Thoracic aorta endothelial cell (primary cell): ENCODE measurements at places on chromosomes 2 and 18. TPM values are rescaled to one million over a fixed set of nuclear protein-coding genes. Genes with fewer than 3 reads are reported as not detected.

GALNT13 gene
- total RNA-seq: 0.27 and 4.2 TPM in 2 replicates

MBP gene
- total RNA-seq: 0.29 and 0.40 TPM in 2 replicates

EFR3B gene
- total RNA-seq: 0.13 and 0.22 TPM in 2 replicates

ACTR3 gene
- total RNA-seq: 481 and 539 TPM in 2 replicates
